HFF-Myc (cell line): ENCODE measurements at places on chromosomes 3 and 15.

DNA sequence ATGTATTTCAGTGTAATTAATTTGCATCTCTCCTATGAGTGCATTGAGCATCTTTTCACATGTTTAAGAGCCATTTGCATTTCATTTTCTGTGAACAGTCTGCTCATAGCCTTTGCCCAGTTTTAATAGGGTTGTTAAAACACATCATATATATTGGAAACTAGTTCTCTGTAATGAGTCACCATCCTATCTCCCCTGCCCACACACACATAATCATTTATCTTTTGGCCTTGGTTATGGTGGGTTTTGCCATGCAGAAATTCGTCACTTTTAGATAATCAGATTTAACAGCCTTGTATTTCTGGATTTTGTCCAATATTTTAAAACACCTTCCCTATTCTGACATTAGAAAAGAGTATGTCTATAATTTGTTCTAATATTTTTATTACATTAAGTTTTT, 11.9 kb upstream of the CHRM5 start:
- no peak for DNase-seq

DNA sequence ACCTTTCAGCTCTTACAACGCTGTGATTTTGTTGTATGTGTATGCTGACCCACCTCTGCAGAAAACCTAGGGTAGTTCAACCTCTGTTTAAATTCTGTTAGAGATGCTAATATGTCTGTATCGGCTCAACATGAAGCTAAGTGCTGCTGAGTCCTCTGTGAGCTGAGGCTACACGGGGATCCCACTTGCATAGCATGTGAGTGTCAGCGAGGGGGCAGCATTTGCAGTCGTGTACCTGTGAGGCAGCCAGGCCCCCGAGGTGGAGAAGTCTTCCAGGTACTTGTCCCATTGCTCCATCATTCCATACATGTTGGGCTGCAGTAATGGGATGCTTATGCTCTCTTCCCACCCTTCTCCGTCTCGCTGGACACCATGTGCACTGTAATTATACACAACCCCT, 3.7 kb downstream of the MKRN2OS start:
- no peak for DNase-seq

DNA sequence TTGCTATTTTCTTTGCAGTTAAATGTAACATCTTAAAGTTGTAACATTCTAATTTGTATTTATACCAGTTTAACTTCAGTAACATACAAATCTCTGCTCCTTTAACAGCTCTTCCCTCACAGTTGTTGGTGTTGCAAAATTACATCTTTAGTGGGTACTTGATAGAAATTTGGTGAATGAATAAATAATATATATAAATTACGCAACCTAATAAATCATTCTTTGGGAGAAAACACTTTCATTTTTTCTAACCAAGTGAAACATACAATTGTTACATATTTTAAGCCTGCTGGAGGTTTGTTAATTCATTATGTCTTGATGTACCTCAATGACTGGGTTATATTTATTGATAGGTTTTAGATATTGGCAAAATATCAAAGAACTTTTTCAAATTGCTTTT, 118.8 kb downstream of the PLD1 start:
- DNase-seq = no peak

- no peak for DNase-seq
These were observed 16.5 kb upstream of the CLDN1 start for GRCh38 chr3:190338717-190339116.

DNA sequence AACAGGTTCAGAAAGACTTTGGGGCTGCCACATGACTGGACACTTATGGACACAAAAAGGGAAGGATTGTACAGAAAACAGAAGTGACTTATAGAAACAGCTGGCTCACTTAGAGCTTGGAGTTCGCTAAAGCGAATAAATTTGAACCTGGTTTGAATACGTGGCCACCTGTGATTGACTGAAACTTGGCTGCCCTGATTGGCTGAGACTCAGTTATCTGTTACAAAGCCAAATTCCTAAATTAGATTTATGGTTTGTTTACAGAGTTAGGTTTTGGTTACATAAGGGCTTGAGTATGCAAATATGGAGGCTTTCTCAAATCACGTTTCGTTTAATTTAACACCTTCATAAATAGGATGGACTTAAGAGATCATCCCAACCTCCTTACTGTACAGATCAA, 270.2 kb downstream of the THSD4 start:
- no peak for DNase-seq
